ENCODE measurements at places on chromosomes 11 and 22. TPM values are rescaled to one million over a fixed set of nuclear protein-coding genes. Genes with fewer than 3 reads are reported as not detected.

- no peak for DNase-seq
Observed at GRCh38 chr11:126528075-126528474, 172.6 kb downstream of the ST3GAL4 start.

The SUSD2 gene
- total RNA-seq: 10.6 TPM

- no peak for DNase-seq
Observed at GRCh38 chr22:33350491-33350890, 292.3 kb upstream of the SYN3 start.

DNA sequence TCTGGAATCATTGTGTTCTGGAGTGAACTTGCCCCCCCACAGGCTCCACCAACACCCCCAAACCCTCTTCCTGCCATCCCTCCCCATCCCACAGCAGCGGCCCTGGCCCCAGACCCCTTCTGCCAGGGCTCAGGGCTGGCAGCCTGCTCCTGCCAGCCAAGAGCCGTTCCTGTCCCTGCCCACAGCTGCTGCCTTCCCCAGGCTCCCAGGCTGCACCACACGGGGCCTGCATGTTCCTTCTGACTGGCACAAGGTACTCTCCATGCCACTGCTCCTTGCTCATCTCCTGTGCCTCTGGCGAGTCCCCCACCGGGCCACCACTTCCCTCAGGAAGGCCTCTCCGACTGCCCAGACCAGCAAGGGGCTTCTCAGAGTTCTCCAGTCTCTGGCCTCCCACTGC, 4.9 kb downstream of the GP1BB start:
- DNase-seq: no peak

GRCh38 chr11:37830529-37830928, 1232.5 kb upstream of the RAG2 start:
- DNase-seq: no peak

DNA sequence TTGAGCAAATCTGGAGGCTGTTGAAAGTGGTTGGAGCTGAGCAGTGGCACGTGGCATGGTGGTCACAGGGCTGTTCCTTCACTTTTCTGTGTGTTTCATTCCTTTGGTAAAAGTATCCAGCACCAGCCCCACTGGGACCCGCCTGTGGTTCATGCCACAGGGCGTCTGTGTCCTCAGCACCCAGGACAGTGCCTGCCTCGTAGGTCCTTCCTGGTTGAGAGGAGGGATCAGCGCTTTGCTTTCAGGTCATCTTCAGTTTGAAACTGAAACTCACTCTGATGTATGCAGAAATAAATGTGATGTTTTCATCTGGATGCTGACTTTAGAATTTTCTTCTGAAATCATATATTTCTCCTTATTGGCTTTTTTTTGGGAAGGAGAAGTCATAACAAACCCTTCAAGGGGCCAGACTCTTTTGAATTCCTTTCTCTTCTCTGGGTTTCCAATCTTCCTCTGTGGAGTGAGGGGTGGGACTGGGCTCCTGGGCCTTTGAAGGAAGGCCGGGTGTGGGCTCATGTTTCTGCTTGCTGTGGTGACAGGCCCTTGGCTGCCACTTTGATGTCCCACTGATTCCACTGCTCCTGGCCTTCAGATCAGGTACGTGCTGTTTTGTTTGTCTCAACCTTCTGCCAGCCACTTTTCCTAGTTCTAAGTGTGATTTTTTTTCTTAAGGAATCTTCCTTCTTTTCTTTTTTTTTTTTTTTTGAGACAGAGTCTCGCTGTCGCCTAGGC, 26.2 kb downstream of the TBC1D22A start:
- DNase-seq: no peak

DNA sequence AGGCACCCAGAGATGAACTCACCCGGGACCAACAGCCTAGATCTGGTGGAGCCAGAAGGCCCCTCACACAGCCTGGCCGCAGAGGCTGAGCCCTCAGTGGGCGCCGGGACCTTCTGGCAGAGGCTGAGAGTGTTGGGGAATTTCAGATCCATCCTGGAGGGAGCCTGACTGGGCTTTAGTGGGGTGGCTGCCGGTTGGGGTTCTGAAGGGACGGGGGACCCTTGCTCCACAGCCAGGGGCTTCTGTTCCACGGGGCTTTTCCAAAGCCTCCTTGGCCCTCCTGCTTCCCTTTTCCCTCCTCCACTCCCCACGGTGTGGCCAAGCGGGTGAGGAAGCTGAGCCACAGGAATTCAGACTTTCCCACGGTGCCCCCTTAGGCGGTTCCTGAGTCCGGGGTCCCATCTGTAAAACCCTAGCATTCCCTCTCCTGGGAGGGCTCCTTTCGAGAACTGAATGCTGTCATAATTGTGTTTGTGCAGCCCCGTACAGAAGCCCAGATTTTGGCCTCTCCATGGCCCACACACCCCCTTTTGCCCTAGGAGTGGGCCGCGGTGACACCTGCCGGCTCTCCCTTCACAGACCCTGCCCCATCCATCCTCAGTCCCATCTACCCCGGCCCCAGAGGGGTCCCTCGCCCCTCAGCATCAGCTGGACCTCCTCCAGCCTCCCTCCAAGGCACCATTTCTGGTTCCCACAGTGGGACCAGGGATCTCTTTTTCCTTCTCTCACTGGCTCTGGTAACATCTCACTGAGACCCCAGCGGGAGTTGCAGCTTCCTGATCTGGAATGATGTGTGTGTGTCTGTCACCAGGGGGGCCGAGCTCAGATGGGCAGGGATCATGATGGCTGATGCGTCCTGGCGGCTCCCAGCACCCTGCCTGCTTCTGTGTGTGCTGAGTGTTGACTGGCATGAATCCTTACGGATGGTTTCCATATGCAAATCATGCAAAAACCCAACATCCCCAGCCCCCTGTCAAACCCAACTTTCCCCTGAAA, 1048.4 kb downstream of the TBC1D22A start:
- DNase-seq: no peak

DNA sequence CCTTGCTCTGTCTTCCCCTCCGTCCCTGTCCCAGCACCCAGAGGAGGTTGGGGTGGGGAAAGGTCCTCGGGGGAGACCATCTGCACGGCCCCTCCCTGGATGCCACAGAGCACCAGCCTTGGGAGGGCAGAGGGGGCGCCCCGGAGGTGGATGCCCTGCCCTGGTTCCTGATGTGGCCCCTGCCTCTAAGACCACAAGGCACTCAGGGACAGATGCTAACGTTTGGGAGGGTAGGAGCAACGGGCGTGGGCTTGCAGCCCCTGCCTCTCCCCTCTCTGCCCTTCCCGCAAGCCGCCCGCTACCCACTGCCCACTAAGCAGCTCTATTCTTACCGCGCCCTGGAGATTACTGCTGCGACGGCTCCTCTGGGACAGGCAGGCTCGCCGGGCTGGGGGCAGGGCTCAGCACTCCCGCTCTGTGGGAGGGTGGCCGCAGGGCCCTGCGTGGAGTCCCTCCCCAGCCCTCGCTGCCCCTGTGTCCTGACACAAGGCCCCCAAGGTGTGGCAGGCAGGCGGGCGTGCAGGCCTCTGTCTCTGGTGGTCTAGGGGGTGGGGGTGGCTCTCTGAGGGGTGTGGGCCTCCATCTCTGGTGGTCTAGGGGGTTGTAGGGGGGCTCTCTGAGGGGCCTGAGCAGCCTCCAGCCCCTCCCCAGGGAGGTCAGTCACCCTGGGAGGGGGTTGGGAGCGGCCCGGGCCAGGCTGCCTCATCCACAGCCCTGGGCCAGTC, 14.9 kb downstream of the BRSK2 start:
- no peak for DNase-seq

DNA sequence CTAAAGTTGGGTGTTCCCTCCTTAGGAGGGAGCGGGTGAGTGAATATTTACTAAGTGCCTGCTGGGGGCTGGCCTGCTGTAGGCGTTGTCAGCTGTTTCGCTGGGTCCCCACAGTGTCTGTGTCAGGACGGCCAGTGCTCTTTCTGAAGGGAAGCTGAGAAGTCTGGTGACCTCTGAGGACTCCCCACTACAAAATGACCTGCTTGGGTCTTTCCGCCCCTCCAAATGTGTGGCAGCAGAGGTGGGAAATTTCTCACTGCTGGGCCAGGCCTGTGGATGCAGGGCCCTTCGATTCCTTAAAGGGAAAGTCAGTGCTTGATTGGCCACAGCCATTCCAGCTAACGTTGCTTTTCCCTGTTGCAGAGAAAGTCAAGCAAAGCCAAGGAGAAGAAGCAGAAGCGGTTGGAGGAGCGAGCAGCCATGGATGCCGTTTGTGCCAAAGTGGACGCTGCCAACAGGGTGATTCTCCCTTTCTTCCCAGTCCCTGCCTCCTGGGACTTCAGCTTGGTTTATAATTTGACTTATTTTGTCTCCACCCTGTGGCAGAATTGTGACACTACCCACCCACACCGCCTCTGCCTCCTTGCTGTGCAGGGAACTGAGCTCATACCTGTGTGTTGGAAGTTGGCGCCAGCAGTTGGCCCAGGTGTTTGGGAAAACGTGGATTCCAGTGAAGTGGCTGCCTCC, 6.8 kb downstream of the NAA40 start:
- peak; percentile 48 for DNase-seq

DNA sequence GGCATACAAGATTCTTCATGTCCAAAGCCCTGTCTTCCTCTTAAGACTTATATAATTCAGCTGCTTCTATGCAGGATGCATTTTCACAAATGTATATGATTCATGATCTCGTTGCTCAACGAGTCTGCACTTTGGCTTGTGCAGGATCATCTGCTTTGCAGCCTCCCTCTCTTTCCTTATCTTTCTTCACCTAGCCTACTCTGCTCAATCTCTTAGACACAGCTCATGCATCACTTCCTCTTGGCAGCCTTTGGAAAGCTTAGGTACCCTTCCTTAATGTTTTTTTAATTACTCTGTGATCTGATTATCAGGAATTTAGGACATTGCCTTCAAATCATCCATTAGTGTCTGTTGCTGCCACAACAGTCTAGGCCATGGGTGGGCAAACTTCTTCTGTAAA, 673.8 kb downstream of the NELL1 start:
- DNase-seq: no peak

DNA sequence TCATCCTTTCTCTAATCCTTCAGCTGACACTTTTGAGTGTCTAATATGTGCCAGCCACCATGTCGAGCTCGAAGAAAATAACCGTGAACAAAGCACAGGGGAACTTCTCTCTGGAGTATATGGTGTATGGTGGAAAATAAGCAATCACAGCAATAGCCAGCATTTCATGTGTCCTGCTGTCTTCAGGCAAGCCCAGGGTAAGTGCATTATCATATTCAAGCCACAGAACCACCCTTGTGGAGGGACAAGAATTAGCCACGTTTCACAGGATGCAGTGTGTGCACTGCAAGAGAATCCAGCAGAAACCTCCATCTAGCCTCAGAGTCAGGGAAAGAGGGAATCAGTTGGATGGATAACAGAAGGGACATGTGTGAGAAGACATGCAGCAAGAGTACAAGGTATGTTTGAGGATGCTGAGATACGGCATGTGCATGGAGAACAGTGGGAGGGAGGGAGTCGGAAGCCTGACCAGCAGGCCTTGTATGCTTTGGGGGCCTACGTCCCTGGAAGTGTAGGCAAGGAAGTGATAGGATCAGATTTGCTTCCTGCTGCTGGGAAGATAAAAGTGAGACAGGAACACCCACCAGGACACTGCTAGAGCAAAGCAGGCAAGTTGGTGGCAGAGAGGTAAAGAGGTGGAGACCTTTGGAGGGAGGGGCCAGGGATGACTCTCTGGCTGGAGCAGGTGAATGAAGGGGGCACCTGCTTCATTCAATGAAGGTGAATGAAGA, 14.7 kb upstream of the GNAZ start:
- no peak for DNase-seq

GRCh38 chr11:118715245-118715831, 35.9 kb upstream of the TREH start:
- no peak for DNase-seq

The RAB39A gene
- total RNA-seq: 3.3 TPM

- DNase-seq: no peak
Observed at GRCh38 chr11:73649206-73649605, 2.8 kb downstream of the PLEKHB1 start.

All from Panc1 (cell line).